ENCODE measurements at places on chromosomes 16 and 17. TPM values are rescaled to one million over a fixed set of nuclear protein-coding genes. Genes with fewer than 3 reads are reported as not detected.

DNA sequence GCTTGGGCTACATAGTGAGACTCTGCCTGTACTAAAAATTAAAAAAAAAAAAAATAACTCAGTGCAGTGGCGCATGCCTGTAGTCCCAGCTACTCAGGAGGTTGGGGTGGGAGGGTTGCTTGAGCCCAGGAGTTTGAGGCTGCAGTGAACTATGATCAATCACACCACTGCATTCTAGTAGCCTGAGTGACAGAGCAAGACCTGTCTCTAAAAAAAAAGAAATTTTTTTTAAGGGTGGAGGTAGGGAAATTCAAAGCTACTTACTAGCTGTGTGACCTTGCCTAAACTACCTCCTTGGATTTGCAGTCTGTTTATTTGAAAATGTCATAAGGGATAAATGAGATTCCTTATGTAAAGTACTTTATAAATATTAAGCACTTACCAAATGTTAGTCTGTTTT, 3.4 kb upstream of the SMPD3 start:
- no peak for DNase-seq

DNA sequence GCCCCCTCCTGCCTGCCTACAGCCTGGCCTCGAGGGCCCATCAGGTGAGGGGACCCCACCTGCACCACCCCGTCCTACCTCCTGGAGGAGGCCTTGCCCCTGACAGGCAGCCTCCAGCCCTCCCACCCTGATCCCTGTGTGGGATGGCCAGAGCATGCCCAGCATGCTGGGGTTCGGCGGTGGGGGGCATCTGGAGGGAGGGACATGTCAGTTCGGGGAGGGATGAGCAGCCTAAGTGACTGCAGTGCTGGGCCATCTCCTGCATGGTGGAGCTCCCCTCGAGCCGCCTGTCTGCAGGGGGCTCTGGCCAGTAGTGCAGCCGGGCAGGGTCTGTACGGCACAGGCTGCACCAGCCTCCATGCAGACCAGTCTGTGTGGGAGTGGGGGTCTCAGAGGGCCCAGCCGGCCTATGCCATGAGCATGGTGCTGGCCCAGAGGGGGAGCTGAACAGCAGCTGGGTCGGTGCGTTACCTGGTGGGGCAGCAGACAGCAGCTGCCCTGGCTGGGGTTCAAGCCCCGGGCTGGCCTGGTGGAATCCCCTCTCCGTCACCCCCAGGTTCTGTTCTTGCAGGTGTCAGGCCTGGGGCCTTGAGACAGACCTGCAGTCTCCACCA, 4.0 kb upstream of the RNPS1 start:
- no peak for DNase-seq

GRCh38 chr17:29778956-29779811, 150.8 kb downstream of the SSH2 start:
- DNase-seq = peak; percentile 14

- no peak for DNase-seq
These were observed 4.9 kb upstream of the ACTG1 start for GRCh38 chr17:81517339-81518112.

DNA sequence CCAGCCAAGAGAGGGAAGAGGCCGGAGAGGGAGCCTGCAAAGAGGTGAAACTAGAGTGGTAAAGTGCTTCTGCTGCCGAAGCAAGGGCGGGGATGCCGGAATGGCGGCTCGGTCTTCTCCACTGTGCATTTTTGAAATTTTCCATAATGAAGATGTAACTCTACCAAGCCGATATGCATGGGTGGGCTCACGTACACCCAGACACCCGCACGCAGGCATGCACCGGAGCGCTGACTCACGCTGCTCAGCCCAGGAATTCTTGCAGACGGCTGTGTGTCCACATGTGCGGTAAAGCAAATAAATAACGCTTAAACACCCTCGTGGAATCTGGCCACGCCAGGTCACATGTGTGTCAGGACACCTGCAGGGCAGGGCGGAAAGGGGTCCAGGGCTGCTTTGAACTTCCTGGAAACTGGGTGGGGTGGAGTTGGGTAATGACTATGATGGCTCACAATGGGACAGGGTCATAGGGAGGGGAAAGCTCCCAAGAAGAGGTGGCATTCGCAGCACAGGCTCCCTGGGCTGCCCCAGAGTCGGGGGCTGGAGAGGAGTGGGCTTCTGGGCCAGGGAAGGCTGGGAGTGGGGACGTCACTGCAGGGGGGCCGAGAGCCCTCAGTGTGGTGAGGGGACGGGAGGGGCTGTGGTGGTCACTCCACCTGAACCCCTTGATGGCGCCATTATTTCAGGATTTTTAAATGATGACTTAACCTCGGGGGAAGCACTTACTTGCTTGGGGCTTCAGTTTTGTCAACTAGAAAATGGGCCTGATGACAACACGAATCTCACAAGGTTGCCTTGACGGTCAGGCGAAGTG, 265.5 kb downstream of the PARN start:
- peak; percentile 4 for DNase-seq

GRCh38 chr16:56532714-56533113, 12.9 kb upstream of the BBS2 start:
- no peak for DNase-seq

DNA sequence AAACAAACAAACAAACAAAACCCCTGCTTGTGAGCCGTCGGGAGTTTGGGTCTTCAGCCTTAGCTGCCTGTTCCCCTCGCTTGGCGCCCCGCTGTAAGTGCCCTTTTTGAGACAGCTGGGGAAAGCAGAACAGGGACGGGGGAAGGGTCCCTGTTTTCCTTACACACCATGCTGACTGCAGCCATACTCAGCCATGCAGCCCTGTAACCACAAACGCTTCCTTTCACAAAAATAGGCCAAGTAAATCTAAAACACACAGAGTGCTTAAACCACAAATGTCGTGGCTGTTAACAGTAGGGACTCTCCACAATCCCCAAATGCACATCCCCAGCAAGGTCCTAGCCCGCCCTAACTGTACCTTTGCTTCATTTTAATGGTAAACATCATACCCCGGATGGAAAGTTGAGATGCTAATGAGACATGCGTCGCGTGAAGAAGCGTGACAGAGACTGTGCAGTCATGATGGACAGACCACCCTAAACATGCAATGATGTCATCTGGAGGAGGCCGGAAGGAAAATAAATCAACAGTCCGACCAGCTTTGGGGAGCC, 129.9 kb downstream of the MGAT5B start:
- no peak for DNase-seq

- peak; percentile 71 for DNase-seq
These were observed 1.1 kb downstream of the ANKRD11 start for GRCh38 chr16:89489040-89489897.

The NUPR1 gene
- total RNA-seq = 0.16 TPM

The SLC52A1 gene
- not detected for total RNA-seq

The KLHL10 gene
- total RNA-seq = not detected

The MFSD6L gene
- total RNA-seq = 0.16 TPM

The PDK2 gene
- total RNA-seq = 9.0 TPM
